ENCODE measurements at places on chromosomes 16 and 17.

DNA sequence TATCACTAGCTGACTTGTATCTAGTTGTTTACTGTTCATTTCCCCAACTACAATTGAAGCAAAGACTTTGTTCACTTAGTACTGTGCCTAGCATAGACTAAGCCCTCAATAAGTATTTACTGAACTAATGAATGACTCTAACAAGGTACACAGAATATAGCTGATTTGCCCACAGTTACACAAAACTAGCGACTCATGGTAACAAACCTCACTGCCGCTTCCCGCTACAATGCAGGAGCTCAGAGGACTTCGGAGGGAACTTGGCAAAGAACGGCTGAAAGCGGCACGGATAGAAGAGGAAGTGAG is 524 bp downstream of the EFTUD2 start:
- peak; percentile 34 for DNase-seq

- no peak for DNase-seq
Observed at GRCh38 chr16:87487361-87487924, 5.4 kb downstream of the ZCCHC14 start.

GRCh38 chr16:80804056-80804525 is 307 bp downstream of the CDYL2 start:
- DNase-seq: peak; percentile 50

DNA sequence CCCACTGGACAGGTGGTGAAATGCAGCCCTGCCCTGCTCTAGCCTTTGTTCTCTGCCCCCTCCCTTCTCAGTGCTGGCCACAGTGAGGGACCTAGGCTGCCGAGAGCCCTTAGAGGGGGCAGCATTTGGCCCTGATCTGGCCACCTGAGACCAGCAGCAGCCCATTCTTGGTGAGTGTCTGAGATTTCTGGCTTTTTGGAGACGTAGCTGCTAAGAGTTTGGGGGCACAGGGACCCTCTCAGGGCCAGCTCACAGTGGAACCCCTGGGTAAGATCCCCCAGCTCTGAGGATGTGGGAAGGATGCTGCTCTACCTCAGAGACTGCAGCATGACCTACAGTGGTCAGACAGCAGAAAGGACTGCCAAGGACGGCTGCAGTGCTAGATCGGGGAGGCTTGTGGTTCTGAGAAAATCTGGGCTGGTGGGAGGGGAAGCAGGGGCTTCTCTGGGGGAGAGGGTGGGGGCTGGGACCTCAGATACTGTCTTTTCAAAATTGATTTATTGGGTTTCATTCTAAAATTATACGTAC is 13.3 kb downstream of the GRB7 start:
- DNase-seq: no peak

GRCh38 chr16:23249830-23250229 is 52.3 kb upstream of the SCNN1B start:
- DNase-seq: no peak

- DNase-seq: no peak
Observed at GRCh38 chr16:23788685-23789084, 33.9 kb downstream of the CHP2 start.

DNA sequence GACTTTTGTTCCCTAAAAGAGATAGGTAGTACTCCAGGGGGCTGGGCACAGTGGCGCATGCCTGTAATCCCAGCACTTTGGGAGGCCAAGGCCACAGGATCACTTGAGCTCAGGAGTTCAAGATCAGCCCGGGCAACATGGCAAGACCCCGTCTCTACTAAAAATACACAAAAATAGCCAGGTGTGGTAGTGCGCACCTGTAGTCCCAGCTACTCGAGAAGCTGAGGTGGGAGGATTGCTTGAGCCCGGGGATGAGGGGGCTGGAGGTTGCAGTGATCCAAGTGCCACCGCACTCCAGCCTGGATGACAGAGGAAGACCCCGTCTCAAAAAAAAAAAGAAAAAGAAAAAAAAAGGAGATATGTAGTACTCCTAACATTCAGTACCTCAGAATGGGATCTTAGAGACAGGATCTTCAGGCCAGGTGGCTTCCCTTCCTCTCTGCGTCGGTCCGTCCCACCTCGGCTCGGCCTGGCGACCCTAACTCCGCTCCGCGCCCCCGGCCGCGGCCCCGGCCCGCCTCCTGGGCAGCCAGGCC is 89.6 kb downstream of the CDC27 start:
- no peak for DNase-seq

- DNase-seq: peak; percentile 59
Observed at GRCh38 chr16:85524630-85525419, 88.3 kb upstream of the GSE1 start.

DNA sequence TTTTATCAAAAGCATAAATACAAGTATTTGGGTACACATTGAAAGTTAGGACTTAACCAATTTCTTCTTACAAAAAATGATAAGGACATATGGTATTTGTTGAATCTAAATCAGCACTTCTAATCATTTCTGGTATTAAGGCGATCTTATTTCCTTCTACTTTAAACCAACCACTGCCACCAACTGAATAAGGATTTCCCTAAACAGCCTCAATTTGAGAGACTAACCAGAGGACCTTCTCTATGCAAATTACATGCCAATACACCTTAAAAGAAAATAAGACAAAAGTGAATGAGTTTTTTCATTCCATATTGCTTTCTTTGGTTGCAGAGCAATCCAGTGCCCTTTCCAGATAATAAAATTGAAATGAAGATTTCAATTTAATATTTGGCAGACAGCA is 45.5 kb downstream of the GNA13 start:
- DNase-seq: no peak

- no peak for DNase-seq
Observed at GRCh38 chr16:69514356-69514755, 51.4 kb upstream of the NFAT5 start.

- DNase-seq: no peak
Observed at GRCh38 chr17:49963626-49964302, 5.2 kb upstream of the DLX4 start.

GRCh38 chr17:36933512-36934143 is 3.6 kb upstream of the LHX1 start:
- DNase-seq: no peak

- no peak for DNase-seq
Observed at GRCh38 chr16:72139908-72140307, 32.0 kb downstream of the PMFBP1 start.

DNA sequence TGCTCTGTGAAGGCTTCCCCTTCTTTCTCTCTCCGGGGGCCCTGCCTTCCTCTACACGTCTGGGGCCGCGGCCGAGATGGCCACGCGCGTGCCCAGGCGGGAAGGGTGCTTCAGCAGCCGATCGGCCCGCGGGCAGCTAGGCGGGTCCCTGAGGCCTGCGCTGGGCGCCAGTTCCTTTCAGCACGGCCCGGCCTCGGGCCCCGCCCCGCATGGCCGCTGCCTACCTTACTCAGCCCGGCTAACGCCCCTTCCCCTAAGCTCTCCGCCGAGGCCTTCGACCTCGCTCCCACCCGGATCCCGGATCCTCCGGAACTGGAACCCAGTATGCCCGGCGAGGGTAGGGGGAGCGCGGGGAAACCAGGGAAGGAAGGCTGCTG is 335 bp downstream of the TMEM11 start:
- peak; percentile 43 for DNase-seq
